ENCODE measurements at places on chromosomes 5 and 9.

GRCh38 chr5:173672891-173673290 is 56.4 kb upstream of the BOD1 start:
- DNase-seq, result no peak

- peak; percentile 57 for DNase-seq
These were observed 13.3 kb upstream of the GLRX start for GRCh38 chr5:95835682-95836385.

DNA sequence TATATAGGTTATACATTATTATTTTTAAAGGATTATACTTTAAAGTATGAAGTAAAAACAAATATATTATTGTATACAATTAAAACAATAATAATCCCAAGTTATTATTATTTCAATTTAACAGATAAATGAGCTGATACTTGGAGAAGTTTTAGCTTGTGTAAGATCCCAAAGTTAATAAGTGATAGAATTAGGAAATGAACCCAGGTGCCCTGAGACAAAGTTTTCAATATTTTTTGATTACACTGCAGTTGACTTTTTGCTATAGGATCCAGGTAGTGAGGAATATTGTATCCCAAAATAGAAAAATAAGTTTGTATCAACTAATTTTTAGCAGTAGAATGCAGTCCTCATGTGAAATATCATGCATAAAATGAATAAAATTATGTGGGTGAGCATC is 543.2 kb upstream of the ZNF608 start:
- DNase-seq, result no peak

- DNase-seq, result no peak
These were observed 220.9 kb downstream of the PAX5 start for GRCh38 chr9:36813154-36813553.

GRCh38 chr5:2374703-2375102 is 376.8 kb downstream of the IRX2 start:
- no peak for DNase-seq

DNA sequence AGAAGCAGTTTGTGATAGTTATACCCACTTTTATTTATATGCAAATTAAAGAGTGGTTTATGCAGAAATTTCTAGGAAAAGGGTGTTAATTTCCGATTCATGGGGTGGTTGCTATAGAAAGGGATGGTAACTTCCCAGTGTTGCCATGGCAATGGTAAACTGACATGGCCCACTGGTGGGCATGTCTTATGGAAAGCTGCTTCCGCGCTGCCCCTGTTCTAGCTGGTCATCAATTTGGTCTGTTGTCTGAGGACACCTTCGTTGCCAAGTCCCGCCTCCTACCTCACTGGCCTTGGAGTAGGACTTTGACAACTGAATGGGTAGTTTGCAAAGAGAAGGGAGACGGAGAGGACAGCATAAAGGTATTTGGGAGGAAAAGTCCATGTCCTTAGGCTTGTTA is 74.0 kb upstream of the SMIM23 start:
- no peak for DNase-seq

- DNase-seq, result no peak
These were observed 19.4 kb downstream of the CXCL14 start for GRCh38 chr5:135559354-135559753.
